Fibroblast of skin of back (primary cell): ENCODE measurements at places on chromosomes 1 and 21.

- DNase-seq, result peak; percentile 52
These were observed 1.5 kb downstream of the ZNF684 start for GRCh38 chr1:40532844-40533424.

DNA sequence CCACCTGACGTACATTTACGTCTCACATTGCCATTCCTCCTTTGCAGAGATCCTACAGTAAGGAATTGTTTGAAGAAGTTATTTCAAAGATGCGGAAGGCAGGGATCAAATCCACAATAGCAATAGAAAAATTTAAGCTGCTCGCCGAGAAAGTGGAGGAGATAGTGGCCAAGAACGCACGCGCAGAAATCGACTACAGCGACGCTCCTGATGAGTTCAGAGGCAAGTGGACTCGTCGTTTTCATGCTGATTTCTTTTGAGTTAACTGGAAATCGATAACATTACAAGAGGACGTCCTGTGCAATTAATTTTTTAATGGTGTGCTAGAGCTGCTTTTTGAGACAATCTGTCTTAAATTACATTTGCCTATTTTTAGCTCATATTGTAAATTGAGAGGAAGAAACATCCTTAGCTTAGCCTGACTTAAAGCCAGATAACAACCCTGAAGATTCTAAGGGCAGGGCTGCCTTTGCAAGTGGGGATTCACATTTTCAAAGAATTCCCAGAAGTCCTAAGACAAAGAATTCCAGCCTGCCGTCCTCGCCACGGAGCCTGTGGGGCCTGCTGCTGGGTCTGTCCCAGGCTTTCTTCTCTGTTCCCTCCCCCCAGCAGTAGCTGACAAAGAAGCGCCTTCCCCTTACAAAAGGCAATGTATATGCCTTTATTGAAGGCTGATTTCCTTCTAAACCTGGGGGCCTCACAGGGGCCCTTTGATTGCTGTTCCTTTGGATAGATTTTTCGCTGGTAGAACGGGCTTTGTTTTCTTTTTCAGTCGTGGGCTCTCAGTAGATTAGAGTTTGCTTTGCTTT lies 31.6 kb upstream of the KIF1B start:
- DNase-seq, result peak; percentile 61

DNA sequence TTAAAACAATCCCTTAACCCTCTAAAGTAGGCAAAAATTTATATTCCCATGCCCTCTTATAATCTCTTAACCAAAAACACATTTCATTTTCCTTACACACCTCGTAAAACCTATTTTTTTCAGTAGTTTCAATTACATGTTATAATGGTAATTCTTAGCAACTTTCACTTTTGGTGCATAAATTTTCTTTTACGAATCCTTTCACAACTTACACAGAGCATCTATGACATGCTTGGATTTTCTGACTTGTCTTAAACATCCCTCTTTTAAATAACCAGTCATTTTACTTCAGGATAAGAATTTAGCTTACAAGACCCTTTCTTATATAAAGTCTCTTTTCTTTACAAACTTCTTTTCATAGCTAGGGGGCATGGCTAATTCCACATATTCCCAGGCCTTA lies 8.9 kb upstream of the MRPL55 start:
- DNase-seq, result no peak

DNA sequence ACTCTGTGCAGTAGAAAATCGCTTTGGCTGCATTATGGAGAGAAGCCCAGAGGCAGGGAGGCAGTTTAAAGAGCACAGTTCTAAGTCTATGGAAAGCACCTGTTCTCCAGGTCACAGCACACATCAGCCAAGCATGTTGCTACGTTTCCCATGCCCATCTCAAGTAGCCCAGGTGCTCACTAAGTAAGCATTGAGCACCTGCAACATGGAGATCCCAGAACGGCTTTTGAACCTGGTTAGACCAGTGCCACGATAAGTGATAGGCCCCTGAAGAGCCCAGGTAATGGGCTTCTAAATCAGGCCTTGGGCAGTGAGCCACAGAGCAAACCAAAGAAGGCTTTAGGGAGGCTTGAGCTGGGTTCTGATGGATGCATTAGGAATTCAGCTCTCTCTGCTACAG lies 186.2 kb downstream of the C1orf94 start:
- no peak for DNase-seq

DNA sequence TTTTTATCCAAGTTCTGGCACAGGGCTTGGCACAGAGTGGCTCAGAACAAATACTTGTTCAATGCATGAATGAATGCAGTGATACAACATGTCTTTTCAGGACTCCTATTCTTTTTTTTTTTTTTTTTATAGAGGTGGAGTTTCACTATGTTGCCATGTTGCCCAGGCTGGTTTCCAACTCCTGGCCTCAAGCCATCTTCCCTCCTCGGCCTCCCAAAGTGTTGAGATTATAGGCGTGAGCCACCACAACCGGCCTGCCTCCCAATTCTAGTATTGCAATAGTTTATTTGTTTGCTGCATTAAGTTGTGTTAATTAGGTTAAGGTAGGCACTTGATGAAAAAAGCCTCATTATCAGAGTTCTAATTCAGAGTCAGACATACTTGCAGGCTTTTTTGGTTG lies 17.9 kb downstream of the UBE4B start:
- no peak for DNase-seq

GRCh38 chr21:39675993-39676661 lies 63.4 kb downstream of the B3GALT5 start:
- DNase-seq, result peak; percentile 20

- DNase-seq, result no peak
These were observed 4.7 kb downstream of the RSPH1 start for GRCh38 chr21:42491328-42491727.

DNA sequence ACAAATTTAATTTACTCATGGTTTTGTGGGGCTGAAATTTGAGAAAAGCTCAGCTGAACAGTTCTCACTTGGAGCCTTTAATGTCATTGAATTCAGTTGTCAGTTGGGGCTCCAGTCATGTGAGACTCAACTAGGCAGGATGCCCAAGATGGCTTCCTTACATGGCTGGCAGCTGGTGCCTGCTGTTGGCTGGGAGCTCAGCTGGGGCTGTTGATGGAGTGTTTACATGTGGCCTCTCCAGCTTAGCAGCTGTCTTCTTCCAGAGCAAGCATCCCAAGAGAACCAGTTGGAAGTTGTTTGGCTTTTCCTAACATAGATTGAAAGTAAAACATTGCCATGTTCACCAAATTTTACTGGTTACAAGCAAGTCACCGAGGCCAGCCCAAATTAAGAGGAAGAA lies 81.8 kb upstream of the KCNA3 start:
- no peak for DNase-seq

DNA sequence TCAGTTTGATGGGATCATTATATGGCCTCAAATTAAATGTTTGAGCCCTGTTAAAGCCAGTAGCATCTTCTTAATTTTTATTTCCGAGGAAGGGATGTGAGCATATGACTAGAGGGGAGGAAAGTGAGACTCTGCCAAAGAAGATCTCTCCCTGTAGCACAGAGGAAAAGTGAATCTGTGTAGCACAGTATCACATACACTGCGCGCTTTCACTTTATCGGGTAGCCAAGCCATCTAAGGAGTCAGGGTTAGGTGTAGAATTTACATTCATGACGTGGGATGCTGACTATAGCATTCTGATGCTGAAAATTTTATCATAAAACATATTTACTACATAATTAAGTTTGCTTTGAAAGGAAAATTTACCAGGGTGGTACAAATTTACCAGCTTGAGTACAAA lies 24.0 kb downstream of the LRRC8D start:
- DNase-seq, result no peak

DNA sequence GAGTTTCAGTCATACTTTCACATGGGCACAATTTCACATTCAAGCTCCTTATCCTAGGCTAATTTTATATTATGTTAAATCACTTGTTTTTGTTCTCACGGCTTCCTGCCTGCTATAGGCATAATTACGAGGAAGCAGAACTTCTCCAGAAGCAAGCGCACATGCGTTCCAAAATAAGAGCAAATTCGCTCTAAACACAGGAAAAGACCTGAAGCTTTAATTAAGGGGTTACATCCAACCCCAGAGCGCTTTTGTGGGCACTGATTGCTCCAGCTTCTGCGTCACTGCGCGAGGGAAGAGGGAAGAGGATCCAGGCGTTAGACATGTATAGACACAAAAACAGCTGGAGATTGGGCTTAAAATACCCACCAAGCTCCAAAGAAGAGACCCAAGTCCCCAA lies at the start of gene CORT:
TSS of gene CORT (plus strand) at position 281 of the 400 bp plus-strand sequence. CDS start 193 bp downstream, outside the sequence.
- DNase-seq, result no peak

DNA sequence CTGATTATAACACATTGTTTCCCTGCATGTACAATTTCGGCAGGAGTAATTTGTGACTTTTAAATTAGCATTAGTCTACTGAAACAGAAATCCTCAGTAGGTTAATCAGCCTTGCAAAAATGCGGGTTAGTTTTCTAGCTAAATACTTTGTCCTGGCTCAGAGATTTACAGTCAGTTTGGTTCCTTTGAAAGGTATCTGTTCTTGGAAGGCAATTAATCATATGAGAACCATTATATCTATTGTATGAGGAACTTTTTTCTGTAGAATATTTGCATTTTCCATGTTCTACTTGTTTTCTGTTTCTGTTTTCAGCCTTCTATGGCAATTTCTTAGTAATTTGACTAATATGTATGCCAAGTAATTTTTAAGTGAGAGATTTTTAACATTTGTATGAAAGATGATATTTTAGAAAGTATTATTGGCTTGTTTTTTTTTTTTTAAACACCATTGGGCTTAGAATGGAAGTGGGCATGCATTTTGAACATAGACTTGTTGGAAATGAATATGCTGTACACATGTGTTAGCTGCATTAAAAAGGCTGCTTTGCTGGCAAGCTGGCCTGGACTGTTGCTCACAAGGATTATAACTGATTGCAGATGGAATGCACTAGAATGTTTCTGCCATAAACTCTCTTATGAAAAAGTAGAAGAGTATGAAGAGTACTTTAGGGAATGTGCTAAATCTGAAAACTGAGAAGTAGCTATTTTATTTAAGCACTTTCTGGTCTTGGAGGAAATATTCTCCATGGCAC lies 26.2 kb downstream of the KIF1B start:
- peak; percentile 29 for DNase-seq

GRCh38 chr1:96253246-96254035 lies 468.1 kb upstream of the PTBP2 start:
- no peak for DNase-seq

GRCh38 chr1:102032534-102032933 lies 35.8 kb upstream of the OLFM3 start:
- no peak for DNase-seq

- peak; percentile 73 for DNase-seq
These were observed 2.2 kb downstream of the JUN start for GRCh38 chr1:58781541-58782177.

DNA sequence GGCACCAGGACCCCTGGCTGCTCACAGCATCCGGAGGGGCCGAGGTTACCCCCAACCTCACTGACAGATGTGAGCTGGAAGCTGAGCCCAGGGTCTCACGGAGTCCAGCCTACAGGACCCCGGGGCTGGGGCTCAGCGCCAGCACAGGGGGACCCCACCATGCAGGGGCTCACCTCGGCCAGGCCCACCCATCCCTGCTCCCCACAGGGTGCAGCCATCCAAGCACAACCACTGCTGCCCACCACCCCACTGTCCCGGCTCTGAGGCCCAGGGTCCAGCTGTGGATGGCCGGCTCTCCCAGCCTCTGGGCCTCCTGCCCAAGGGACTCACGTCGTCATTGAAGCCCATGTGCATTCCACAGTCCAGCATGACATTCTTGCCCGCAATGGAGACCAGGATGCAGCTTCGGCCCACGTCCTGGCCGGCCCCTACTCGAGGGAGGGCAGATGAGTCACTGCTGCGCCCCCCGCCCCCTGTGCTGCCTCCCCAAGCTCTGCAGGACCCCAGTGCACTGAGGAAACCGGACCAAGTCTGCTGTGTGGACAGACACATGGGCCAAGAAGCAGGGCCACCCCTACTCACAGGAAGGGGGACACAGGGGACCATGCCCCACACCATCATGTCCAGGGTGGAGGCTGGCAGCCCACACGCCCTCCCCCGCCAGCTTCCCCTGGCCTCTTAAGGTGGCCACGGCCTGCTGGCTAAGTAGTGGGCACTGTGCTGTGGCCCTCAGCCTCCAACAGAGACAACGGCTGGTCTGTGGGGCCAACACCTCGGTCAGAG lies 3.6 kb downstream of the INTS11 start:
- DNase-seq, result no peak

GRCh38 chr21:45339421-45340402 lies 52.0 kb upstream of the POFUT2 start:
- DNase-seq, result no peak

GRCh38 chr1:49187056-49187455 lies 410.4 kb upstream of the BEND5 start:
- no peak for DNase-seq

DNA sequence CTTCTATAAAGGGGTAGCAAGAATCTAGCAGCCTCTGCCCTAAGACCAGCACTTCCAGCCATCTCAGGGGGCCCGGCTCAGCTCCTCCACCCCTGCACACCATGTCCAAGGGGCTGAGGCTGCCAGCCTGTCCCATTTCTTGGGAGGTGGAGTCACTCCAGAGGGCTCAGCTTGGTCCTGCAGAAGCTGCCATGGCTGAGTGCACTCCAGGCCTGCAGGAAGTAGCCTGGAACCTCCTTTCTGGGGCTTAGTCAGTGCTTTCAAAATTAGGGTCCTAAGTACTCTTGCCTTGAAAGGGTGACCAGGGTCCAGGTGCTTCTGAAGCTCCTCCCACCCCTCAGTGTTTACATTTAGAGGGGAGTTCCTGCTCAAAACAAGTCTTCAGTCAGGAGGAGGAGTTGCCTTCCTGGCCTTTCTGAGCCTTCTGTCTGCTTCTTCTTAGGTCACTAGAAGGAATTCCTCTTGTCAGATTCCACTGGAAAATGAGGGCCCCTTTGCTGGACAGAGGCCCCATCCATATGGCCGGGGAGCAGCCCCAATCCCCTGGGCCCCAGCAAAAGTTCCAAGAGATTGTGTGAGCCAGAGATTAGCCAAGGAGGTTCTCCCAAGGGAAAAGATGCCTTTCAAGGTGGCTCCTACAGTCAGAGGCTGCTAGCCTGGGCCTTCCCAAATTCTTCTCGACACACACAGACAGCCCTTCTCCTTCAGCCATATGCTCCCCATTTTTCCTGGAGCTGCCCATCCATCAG lies 128.1 kb upstream of the VAMP3 start:
- peak; percentile 6 for DNase-seq

DNA sequence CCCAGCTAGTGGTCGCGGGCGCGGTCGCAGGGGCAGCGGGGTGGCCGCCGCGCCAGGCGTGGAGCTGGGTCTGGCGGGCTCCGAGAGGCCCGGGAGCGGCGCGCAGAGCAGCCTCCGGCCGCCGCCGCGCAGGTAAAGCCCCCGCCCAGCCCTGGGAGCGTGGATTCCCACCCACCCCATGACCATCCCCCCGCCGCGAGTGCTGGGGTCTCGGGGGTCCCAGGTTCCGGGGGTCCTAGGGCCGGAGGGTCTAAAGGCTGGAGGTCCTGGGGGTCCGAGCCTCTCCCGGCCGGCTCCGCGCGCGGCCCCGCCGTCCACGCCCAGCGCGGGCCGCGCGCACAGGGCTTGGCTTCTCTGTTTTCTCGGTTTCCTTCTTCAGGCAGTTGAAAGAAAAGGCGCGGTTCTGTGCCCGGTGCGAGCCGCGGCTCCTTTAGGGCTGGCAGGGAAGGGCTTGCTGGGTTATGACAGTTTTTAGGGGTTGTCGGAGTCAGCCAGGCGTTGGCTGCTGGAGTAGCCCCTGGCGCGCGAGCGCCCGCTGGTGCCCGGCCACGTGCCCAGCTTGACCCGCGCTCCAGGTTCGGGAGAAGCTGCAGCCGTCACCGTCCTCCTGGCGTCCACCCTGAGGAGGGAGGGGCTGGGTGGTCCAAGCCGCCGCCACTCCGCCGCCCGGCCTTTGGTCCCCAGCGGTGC lies 359 bp downstream of the LRRC3 start:
- DNase-seq, result peak; percentile 29

GRCh38 chr1:90926971-90927370 lies 94.9 kb downstream of the ZNF644 start:
- DNase-seq, result no peak

GRCh38 chr21:20882462-20883407 lies 115.5 kb upstream of the NCAM2 start:
- peak; percentile 81 for DNase-seq

- no peak for DNase-seq
These were observed 20.0 kb downstream of the PHLDA3 start for GRCh38 chr1:201448990-201449389.
